ENCODE measurements at places on chromosomes 16 and 17.

DNA sequence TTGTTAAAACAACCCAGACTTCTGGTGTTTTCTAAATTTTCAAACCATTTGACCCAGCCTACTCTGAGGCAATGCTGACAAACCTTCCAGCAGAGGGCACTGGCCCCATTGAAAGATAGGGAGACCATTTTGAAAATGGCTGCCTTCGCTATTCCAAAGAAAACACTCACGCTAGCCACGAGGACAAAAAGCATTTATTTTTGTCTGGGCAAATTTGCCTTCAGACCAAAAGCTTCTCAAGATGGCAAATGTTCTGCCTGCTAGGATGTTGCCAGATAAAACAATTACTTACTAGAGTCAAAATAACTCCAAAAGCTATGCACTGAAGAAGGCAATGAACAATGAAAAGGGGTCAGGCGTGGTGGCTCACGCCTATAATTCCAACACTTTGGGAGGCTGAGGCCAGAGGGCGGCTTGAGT, 296.7 kb upstream of the IRX5 start:
- no peak for DNase-seq

DNA sequence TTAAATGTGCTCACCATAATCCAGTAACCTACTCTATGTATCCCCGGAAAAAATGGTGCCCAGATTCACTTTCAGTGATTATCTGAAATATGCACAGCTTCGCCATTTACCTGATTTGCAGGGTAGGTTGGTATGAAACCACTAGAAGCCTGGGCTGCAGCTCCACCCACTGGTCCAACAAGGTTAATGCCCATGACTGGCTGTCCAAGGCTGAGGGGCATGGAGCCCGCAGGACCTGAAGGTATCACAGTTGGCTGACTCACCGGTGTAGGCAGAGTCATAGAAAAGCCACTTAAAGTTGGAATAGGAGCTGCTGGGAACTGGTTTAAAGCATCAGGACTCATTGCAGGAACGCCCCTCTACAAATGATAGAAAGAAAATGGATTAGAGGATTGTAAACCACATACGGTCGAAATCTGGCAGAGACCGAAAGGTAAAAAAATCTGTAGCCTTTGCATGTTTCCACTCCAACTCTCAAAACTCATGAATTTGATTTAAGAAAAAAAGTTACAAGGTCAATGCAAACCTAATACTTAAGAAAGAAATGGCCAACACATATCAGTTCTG, 38.6 kb downstream of the SYNRG start:
- DNase-seq = no peak

- DNase-seq = no peak
Measured at GRCh38 chr17:29048440-29049368, 5.8 kb downstream of the PIPOX start.

DNA sequence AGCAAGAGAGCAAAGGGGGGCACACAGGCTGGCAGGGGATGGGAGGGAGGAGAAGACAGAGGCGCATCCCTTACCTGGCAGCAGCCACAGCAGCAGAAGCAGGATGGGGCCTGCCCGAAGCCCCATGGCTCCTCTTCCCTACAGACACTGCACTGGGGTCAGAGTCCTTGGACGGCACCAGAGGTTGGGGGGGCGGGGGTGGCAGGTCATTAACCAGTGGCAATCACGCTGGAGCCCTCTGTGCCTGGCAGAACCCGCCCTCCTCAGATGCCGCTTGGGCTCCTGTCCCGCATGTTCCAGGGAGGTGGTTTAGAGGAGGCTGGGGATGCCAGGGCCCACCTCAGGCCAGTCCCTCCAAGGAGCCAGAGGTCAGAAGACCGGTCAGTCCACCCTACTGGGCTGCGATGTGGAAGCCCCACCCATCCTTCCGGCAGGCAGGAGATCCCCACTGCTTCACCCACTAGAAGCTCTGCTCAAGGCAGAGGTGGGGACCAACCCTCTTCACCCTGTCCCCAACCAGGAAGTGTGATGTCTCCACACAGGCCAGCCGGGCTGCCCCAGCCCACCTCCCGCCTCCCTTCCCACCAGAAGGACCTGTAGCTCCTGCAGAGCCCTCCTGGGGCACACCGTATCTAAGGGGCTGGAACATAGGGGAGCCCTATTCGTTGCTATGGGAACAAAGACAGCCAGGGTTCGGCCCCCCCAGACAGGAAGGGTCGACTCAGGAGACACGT, 11.7 kb downstream of the ZG16B start:
- DNase-seq = no peak

DNA sequence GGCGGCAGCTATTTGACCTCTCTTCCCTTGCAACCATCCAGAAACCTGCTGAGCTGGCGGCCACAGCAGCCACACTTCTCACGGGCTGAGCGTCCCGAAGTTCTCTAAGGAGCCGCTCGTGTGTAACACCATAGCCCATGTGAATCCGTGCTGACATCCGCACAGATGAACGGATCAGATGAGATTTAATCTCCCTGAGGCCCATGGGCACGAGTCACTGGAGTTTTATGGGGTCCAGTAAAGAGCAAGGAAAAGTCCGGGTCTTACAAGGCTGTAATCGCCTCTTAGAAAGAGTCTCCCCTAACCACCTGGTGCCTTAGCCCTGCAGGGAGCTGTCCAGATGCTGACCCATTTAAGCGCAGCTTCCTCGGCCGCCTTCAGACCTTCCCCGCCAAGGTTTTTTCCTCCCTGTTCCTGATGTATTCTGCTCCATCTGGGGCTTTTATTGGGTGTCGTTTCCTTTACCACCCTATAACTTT, 5.5 kb upstream of the CACNG5 start:
- no peak for DNase-seq

DNA sequence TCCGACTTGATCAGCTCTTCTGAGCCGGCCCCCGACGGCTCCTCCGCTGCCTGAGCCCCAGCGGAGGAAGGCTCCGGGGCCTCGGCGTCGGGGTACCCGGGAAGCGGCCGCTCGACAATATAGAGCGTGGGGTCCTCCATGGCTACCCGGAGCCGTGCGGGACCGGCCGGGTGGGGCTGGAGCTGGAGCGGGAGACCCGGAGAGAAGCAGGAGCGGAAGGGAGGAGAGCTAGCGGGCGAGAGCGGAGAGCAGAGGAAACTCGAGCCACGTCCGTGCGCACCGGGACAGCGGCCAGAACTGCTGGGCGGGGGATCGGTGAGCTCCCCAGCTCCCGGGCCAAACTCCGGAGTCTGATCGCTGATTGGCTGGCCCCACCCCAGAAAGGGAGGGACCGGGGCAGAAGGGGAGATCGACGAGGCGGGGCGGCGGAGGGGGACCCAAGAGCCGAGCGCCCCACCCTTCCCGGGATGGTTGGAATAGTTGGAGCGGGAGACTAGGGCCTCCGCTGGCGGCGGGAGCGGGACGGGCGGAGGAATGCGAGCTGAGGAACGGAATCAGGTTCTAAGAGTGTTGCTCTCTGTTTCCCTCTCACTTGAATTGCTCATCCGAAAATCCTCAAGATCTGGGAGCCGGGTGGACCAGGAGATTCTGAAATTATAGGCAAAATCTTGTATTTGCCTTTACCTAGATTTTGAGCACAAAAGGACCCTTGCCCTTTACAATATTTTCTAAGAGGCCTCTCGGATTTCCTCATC, at the start of gene CAVIN1:
CAVIN1 (minus strand) TSS at position 299 of the 755 bp plus-strand sequence; CDS start at position 140, 159 bp downstream.
- DNase-seq = no peak

DNA sequence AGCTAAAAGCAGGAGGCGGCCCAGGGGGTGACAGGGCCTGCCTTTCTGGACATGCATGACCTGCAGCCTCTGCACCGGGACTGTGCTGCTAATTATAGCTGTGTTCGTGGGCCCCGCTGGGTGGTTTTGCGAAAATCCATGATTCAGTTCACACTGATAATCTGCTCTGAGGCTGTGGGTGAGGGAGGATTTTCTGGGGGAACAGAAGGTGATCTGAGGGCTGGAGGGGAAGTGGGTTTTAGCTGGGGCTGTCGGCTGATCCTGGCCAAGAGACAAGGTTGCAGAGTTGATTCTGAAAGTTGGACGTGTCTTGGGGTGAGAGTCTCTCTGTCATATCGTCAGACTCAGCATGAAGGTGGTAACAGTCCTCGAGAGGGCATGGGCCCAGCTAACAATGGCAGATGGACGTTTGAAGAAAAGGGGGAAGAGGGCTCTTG, 187.5 kb upstream of the ZNF469 start:
- no peak for DNase-seq

DNA sequence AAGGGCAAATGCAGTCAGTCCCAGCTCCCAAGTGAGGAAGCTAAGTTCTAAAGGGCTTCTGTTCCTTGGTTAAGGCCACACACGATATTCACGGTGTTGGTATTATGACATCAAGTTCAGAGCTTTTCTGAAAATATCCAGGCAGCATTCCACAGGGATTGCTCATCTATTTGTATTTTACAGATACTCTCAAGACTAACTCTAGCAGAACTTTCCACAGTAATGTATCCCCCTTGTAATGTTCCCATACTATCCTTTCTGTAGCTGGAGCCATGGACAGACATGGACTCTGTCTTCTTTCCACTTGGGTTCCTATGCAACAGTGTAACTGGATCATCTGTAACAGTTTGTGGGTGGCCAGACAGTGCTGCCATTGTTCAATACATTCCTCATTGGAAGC, 13.5 kb downstream of the SDR42E1 start:
- DNase-seq = no peak

DNA sequence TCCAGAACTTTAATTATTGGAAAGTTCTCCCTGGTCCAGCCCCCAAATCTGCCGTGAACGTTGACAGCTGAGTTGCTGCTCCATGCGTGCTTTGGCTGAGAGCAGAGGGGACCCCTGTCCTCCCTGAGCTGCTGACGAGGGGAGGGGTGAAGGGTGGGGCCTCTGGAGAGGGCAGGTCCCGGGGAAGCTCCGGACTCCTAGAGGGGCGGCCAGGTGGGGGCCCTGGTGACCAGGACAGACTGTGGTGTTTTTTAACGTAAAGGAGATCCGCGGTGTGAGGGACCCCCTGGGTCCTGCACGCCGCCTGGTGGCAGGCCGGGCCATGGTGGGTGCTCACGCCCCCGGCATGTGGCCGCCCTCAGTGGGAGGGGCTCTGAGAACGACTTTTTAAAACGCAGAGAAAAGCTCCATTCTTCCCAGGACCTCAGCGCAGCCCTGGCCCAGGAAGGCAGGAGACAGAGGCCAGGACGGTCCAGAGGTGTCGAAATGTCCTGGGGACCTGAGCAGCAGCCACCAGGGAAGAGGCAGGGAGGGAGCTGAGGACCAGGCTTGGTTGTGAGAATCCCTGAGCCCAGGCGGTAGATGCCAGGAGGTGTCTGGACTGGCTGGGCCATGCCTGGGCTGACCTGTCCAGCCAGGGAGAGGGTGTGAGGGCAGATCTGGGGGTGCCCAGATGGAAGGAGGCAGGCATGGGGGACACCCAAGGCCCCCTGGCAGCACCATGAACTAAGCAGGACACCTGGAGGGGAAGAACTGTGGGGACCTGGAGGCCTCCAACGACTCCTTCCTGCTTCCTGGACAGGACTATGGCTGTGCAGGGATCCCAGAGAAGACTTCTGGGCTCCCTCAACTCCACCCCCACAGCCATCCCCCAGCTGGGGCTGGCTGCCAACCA, at the start of gene MC1R:
MC1R (plus strand) TSS at position 410 of the 895 bp plus-strand sequence; CDS start at position 807, 397 bp downstream.
- no peak for DNase-seq

DNA sequence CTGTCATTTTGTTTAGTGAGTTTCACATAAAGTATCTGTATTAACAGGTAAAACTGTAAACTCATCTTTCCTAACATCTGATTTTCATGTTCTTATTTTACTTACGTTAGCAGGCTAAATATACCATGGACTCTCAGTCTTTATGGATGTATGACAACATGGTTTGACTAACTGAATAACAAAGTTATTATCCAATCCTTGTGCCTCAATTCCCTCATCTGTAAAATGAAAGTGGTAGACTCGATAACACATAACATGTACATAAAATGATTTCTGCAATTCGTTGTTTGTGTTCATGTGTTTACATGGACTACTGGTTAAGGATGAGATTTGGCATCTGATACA, 9.5 kb upstream of the PCTP start:
- no peak for DNase-seq

GRCh38 chr17:1090465-1091189, 89.2 kb downstream of the ABR start:
- no peak for DNase-seq

- DNase-seq = no peak
Measured at GRCh38 chr16:85105475-85105874, 6.8 kb downstream of the CIBAR2 start.

DNA sequence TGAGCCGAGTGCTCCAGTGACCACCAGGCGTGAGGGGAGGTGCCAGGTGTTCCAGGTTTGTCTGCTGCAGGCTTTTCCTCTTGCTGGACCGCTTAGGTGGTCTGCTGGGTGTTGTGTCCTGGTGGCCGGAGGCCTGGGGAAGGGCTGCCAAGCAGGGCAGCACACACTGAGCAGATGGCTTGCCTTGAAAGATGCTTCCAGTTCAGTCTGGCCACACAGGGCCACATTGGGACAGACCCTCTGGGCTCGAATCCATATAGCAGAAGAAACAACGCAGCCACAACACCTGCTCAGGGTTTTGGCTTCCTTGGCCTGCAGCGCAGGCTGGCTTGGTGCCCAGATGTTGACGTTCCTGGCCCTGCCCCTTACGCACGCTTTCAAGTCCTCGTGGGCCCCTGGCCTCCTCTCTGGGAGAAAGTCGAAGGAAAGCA, 24.8 kb downstream of the GINS2 start:
- DNase-seq = no peak

- peak; percentile 58 for DNase-seq
Measured at GRCh38 chr17:8994319-8994718, 27.0 kb upstream of the NTN1 start.

All from stimulated activated naive B cell treated with anti-CD40 and anti-IgM and Interleukin-4, amounts not matched to agents 10 μg/mL and 1 μg/mL and 100 μg/mL, for 72 hours (primary cell).